ENCODE measurements at places on chromosomes 2 and 18.

GRCh38 chr2:197071213-197071612 is 144.7 kb upstream of the PGAP1 start:
- no peak for DNase-seq

DNA sequence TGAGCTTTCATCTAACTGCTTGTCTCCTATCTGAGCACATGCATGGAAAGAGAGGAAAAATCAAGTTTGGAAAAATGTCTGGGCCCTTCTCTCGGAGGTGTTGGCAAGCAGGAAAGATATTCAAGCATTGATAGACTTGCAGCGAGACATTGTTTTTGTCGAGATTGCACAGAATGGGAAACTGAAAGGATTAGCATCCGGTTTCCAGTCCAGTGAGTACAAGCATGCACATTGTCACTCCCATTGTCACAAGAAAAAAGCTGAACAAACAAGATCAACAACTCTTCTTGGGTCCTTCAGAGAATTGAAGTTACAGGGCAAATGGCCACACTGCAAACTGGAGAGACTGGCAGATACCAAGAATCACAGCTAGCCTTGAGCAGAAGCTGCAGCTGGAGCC is 19.6 kb upstream of the MC5R start:
- no peak for DNase-seq

- no peak for DNase-seq
Measured at GRCh38 chr2:64481665-64482064, 27.7 kb downstream of the LGALSL start.

- DNase-seq = no peak
Measured at GRCh38 chr18:75408554-75409506, 18.7 kb downstream of the SMIM21 start.

Measured in SK-N-DZ (cell line).